Stimulated activated CD8-positive, alpha-beta memory T cell treated with anti-CD3 and anti-CD28 coated beads, Interleukin-2, amount 100 ng/mL, for 1 hour (primary cell): ENCODE measurements at places on chromosomes 6 and 20.

- no peak for DNase-seq
Observed at GRCh38 chr20:8067082-8067481, 47.5 kb upstream of the TMX4 start.

- DNase-seq: no peak
Observed at GRCh38 chr6:116392132-116393013, 21.6 kb downstream of the DSE start.

GRCh38 chr20:57620999-57621398, 773 bp upstream of the ZBP1 start:
- DNase-seq: no peak

GRCh38 chr20:57212534-57213276, 53.7 kb downstream of the BMP7 start:
- no peak for DNase-seq

GRCh38 chr6:142686507-142686887, 258.5 kb downstream of the HIVEP2 start:
- no peak for DNase-seq
